ENCODE measurements at places on chromosomes 6 and 20. TPM values are rescaled to one million over a fixed set of nuclear protein-coding genes. Genes with fewer than 3 reads are reported as not detected.

DNA sequence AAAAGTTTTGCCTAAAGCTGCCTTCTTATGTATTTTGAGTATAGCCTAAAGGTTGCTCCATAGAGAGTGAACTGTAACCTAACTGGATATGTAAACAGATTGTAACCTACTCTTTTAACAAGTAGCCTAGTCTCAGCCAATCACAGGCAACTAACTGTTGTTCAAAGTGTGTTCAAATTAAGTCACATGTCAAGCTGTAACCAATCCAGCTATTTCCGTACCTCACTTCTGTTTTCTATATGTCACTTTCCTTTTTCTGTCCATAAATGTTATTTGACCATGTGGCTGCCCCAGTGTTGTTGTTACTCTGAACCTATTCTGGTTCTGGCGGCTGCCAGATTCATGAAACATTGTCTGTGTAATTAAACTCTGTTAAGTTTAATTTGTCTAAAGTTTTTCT lies 47.4 kb upstream of the RNGTT start:
- no peak for DNase-seq

GRCh38 chr6:118933855-118934460 lies 1.0 kb downstream of the MCM9 start:
- DNase-seq, result no peak

Gene EXOC2
- total RNA-seq, result 46.2 TPM

GRCh38 chr6:135880066-135880972 lies 28.8 kb downstream of the PDE7B start:
- DNase-seq, result peak; percentile 80

DNA sequence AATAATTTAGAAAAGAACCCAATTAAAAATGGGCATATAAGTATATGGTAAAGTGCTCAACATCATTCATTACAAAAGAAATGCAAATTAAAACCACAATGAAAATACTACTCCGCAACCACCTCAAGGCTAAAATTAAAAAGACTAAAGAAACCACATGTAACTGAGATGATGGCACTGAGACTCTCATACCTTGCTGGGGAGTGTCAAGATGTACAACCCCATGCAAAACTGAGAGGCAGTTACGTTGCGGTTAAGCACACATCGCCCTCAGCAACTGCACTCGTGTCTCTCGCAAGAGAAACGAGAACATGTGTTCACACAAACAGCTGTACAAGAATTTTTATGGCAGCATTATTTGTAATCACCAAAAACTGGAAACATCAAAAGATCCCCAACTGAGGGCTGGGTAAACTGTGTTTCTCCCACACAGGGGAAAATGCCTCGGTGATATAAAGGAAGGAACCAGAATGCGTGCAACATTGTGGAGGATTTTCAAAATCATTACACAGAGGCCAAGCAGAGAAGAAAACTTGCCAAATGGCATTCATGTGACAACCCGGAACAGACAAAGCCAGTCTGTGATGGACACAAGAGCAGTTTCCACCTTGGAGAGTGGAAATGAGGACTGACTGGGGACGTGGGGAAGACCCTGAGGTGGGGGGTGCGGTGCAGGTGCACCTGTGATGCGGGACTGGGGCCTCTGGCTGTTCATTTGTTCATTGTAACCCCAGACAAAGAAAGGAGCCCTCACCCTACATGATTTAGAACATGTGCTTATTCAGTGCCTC lies 144.9 kb downstream of the WDR27 start:
- no peak for DNase-seq

Gene METTL24
- total RNA-seq, result not detected

DNA sequence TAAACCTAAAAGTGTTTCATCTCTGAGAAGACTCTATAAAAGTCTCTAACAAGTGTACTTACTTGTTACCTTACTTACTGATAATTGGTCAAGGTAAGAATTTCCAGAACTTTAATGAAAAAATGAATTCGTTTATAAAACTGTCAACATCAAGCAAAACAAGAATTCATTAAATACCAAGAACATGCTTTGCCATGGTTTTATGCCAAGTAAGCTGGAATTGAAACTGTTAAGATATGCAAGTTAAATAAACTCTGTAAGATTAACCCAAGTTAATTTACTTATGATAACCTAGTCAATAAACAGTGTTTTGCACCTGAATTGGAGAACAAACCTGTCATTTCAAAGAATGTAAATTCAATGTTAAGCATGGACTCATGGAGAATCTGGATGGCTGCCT lies 17.1 kb upstream of the DEFB113 start:
- DNase-seq, result no peak

Gene SLPI
- not detected for total RNA-seq

DNA sequence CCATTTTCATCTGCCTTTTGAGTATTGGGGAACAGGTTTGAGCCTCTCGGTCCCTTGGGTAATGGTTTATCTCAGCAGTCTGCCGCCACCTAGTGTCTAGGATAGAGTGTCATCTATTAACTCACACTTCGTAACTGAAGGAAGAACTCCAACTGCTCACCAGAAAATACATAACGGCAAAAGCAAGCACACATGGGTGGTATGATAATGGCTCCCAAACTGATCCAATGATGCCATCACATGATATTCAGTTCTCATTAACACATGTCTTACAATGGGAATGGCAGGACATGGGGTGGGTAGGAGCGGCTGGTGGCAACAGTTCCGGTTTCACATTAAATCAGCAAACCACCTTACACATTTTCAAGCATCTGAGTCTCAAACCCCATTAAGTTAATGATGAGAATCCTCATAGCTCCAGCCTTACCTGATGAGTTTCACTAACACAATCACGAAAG lies 110.7 kb upstream of the PHACTR1 start:
- peak; percentile 76 for DNase-seq

GRCh38 chr6:86961455-86962200 lies 24.3 kb downstream of the HTR1E start:
- peak; percentile 0 for DNase-seq

DNA sequence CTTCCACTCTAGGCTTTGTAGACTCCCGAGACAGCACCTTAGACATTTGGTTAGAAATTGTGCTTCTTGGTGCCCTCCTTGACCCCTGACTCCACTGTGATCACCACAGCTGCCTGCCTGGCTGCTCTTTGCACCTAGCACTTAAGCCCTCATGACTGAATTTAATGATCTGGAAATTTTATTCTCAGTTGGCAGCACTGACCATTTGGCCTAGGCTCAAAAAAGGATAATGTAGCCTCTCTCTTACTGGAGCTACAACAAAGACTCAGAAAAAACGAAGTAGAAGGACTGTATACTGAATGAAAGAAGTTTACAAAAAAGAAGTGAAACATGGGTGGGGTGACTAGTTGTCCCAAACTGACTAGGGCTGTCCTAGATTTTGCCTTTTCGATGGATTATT lies 11.3 kb upstream of the ABRACL start:
- no peak for DNase-seq

Gene NR2E1
- total RNA-seq, result 2.1 TPM

DNA sequence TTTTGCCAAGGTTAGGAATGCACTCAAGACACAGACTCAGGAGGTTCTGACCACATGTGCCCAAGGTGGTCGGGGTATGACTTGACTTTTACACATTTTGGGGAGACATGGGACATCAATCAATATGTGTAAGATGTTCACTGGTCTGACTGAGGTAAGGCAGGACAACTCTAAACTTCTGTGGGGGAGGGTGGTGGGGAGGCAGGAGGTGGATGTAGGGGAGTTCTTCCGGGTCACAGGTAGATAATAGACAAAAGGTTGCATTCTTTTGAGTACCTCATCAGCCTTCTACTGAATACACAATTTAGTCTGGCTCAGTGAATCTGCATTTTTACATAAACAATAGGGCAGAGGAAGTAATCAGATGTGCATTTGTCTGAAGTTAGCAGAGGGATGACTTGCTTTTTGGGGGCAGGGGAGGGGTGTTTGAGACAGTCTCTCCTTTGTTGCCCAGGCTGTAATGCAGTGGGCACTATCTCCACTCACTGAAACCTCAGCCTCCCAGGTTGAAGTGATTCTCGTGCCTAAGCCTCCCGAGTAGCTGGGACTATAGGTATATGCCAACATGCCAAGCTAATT lies 10.9 kb downstream of the ECHDC1 start:
- DNase-seq, result no peak

DNA sequence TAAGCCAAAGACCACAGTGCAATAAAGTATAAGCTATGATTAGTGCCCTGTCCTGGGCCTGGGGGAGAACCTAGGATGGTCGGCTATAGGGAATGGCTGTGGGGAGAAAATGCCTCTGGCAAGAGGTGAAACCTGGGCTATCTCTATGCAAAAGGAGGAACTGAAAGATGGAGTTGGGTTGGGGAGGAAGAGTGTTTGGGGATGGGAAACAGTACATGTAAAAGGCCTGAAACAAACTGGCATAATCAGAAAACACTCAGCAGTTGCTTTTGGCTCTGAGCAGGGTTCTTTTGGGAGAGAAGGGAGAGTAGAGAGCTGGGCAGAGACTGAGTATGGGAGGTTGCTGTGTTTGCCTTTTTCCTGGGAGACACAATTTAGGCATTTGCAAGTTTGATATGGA lies 31.9 kb upstream of the FUCA2 start:
- no peak for DNase-seq

DNA sequence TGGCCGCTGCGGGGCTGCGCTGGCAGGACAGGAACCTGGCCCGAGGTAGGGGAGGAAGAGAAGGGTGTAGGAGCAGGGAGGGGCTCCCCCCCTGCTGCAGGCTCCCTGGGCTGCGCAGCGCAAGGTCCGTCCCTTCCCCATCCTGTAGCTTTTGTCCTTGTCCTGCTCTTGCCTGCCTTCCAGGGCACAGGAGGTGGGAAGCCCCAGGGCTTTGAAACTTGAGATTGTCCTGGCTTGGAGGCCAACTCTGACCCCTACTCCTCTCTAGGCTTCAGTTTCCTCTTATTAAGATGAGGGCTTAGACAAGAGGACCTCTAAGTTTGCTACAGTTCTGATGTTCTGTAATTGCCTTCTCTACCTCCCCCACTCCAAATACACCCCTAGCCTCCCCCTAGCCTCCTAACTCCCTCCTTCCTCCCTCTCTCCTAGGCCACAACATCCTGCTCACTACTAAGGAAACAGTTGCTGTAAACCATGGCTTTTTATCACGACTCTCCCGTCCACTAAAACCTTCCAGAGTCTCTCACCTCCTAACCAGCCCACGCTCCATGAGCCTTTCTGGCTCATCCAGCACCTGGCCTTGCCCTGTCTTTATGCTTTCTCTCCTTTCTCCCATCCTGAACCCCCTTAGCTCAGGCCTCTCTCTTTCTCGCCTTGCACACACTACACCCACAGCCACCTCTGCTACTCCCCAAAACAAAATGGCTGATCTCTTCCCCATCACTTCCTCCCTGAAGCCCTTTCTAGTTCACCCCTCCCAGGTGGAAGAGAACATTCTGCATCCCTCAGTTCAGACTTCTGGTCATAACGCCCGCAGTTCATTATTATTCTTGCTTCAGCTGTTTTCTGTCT lies 10.2 kb downstream of the UNC5CL start:
- no peak for DNase-seq

Gene MARCKS
- 215 TPM for total RNA-seq

Gene KHDC1L
- total RNA-seq, result not detected

DNA sequence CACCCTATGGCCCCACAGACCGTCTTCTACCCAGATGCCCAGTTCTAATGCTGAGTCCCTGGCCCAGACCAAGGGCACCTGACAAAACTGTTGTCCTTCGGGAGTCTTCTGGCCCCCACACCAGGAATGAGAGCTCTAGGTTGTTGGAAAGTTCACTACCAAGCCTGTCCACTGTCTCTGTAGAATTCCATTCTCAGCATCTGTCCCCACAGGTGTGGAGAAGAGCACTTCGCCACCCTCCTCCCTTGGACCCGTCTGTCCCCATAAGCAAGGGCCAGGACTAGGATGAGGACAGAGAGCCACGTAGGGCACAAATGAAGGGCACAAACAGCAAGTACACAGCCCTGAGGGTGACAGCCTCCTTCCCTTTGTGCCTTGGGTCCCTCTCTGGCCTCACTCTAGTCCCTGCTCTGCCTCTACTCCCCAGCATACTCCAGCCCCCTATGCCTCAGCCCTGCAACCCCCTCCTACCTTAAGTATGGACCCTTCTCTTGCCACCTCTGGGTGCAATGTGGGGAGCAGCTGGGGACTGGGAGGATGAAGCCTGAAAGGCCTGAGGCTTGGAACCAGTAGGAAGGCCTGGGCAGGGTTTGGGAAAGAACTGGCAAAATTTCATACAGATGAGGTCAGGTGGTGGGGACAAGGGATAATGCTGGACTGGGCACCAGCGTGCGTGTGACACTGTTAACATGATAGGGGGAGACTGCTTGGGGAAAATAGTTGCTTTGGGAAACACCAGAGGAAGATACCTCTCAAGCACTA lies 4.3 kb downstream of the LZTS3 start:
- no peak for DNase-seq

Gene PI16
- not detected for total RNA-seq

DNA sequence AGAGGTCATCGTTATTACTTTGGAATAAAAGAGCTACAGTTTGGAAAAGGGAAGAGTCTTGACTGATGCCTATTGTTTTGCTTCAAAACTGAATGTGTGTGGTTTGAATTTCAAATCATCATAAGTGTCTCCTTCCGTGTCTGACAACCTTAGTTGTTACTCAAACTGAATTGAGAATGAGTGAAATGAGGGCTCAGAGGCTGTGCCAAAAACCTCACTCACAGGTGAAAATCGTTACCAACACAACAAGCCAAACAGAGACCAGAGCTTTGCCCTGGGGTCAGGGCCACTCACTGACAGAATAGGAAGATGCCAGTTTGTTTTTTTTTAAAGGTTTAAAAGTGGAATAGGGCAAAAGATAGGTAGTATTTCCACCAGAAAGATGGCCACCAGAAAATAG lies 15.2 kb upstream of the SIRT5 start:
- DNase-seq, result no peak

Gene CCN5
- not detected for total RNA-seq

DNA sequence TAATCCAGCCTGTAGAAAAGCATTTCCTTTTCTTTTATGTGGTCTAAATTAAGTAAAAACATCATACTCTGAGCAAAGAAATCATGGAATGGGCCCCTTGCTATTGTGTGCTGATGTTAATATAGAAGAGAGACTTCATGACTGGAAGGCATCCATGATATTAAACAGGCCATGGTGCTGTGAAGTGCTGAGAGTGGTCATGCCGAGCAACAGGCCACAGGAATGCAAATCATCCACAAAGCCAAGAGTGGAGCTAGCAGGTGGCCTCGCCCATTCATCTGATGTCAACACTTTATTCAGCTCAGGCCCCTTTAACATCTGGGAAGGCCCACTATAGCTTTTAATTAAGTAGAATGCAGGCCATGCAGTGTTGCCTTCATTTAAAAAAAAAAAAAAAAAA lies 115.2 kb upstream of the HMGCLL1 start:
- peak; percentile 84 for DNase-seq

DNA sequence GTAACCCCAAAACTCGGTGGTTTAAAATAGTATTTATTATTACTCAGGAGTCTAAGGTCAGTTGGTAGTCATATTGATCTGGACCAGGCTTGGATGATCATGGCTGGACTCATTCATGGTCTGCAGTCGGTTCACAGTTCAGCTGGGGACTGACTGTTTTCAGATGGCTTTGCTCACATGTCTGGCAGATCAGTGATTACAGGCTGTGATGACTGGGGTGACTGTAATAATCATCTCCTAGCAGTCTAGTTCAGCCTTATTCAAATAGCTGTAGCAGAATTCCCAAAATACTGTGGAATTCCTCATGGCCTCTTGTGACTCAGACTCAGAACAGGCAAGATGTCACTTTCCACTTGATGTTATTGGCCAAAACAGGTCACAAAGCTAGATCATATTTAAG lies 16.4 kb upstream of the NT5DC1 start:
- DNase-seq, result no peak

Measured in Daoy (cell line).